Occipital lobe (tissue), 3 donors: ENCODE measurements at places on chromosomes 3 and 15.
A peak's percentile ranks its signal among the peaks of the same experiment; 100 is the strongest.

DNA sequence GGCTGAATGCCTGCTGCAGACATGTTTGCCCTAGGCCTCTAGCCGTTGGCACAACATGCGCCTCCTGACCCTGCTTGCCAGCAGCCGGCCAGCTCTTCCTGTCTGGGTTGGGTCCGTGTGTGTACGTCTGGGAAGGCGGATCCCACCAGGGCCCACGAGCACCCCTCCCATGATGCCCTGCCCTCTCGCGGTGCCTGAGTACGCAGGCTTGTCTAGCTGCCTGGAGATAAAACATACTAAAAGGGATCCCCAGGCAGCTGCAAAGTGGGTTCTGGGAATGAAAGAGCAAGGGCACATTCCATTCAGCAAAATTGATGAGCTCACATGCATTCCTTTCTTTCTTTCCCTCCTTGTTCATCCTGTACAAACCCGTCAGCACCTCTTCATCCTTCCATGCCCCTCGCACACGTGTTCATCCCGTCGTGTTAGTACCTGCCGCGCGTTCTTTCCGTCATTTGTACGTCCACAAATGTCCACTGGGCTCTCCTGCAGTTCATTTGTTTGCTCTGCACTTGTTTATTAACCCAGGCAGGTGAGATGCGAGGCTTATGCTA is 74.3 kb downstream of the FBLN2 start:
- no peak for DNase-seq

- no peak for DNase-seq
Measured at GRCh38 chr3:142337994-142338393, 109.8 kb downstream of the XRN1 start.

DNA sequence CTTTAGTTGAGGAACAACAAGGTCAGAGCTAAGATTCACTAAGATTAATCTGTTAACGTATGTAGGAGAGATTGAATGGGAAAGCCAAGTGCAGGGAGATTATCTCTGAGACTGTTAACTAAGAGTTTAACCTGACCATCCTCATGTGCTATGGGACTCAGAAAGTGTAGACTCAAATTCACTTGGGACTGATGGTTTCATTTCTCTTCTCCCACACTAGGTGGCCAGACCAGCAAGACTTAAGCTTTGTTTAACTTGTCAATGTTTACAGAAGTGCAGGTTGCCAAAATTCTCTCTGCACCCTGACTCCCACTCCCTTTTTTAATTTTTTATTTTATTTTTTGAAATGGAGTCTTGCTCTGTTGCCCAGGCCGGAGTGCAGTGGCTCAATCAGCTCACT is 6.3 kb upstream of the HEXA start:
- DNase-seq = no peak

DNA sequence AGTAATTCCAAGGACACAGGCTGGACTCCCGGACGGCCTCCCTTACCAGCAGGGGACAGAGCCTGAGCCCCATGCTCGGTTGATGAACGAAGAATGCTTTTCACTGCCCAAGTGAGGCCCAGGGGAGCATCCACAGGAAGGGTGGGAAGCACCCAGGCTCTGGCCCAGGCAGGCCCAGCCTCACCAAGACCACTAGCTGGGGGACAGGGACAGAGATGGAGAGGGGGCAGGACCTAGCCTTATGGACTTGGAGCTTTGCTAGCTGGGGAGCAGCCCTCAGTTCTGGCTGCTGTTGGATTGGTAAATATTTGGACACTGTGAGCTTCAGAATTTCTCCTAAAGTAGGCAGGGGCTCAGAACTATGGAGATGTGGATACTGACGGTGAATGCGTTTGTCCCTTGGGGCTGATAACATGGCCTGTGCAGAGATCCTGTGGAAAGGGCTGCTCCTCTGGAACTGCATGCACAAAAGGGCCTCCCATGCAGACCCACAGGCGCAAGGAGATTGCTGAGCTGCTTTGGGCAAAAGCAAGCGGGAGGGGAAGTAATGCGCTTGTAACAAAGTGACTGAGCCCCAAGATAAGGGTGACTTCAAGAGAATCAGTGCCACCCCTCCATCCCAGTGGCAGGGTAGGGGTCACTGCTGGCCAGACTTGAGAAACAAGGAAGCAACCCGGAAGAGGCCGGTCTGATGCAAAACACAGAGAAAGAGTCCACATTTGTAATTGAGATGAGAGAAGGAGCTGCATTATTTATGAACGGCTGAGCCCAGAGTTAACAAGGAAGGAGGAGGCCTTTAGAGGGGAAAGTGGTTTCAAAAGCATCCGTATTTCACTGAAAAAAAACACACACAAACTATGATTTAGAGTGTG is 70.1 kb upstream of the MEF2A start:
- no peak for DNase-seq

DNA sequence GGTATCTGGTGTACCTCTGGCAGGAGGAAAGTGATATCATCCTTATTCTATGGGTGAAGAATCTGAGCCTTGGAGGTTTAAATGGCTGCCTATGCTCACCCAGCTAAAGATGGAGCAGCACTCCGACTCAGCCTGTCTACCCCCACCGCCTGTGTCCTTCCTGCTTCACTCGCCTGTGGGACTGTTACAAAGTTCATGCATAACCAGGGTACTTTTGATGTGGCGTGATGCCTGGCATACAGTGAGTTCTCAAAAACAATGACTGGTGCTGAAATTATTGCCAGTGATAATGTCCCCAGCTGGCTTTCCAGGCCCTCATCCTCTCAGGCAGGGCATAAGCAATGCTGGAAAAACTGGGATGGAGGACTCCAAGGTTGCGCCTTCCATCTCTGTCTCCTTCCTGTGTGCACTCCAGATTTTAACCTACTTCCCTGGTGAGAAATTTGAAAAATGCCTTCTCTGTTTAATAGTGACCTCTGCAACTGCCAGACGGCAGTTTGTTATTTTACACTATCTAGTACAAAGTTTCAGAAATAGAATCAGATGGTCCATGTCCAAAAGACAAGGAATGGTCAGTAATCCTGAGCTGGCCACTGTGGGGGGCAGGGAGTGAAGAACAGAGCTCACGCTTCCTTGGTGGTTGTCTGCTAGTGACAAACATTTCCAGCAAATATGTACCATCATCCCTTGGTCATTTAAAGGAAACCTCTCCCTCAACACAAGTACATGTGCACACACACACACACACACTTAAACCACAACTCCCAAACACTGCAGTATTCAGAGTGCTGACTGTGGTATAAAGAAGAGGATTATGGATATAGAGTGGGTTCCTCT is 86.5 kb upstream of the NMNAT3 start:
- DNase-seq = no peak

DNA sequence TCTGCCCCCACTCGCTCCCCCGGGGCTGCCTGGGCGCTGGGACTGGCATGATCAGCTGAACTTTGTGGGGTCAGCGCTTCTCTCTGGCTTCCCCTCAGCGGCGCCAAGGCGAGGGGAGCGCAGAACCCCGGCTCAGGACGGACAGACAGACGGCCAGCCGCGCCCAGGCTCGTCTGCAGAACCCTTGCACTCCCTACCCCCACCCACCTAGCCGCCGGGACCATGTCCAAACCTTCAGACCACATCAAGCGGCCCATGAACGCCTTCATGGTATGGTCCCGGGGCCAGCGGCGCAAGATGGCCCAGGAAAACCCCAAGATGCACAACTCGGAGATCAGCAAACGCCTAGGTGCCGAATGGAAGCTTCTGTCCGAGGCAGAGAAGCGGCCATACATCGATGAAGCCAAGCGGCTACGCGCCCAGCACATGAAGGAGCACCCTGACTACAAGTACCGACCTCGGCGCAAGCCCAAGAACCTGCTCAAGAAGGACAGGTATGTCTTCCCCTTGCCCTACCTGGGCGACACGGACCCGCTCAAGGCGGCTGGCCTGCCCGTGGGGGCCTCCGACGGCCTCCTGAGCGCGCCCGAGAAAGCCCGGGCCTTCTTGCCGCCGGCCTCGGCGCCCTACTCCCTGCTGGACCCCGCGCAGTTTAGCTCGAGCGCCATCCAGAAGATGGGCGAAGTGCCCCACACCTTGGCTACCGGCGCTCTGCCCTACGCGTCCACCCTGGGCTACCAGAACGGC is 621 bp downstream of the SOX14 start:
- no peak for DNase-seq

GRCh38 chr3:113270786-113271185 is 59.4 kb downstream of the BOC start:
- DNase-seq = no peak

DNA sequence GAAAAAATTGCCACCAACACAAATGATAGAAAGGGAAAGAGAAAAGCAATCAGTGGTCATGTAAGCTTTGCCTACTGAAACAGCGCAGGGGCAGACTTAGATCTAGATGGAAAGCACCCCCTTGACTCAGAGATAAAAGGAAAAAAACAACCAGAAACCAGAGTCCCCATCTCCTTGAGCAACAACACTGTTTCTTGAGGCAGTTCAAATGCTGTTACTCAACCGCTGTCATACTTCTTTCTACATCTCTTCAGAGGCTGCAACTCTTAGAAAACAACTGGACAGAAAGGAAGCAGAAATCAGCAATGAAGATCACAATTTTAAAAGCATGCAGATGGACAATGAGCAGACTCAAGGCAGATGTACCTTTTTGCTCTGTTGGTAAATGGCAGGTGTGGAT is 36.5 kb downstream of the FSIP1 start:
- DNase-seq = no peak

GRCh38 chr3:4464576-4464975 is 2.5 kb downstream of the SUMF1 start:
- DNase-seq = no peak

DNA sequence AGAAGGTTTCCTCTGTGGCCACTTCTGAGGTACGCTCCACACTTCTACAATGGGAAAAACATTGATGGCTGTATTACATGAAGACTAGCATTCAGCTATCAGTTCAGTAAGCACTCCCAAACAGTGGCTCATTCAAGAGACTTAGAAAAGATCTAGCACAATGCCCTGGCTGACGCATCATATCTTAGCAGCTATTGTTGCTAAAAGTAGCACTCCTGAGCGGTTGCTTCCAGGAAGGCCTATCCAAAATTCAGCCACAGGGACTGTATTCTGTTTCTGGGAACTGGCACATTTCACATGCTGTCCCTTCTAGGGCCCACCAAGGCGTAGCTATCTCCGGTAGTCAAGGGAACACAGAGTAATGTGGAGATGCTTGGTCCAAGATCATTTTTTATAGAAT is 21.2 kb upstream of the SPRED1 start:
- peak; percentile 12 for DNase-seq

- no peak for DNase-seq
Measured at GRCh38 chr3:52269776-52270175, 8.7 kb downstream of the WDR82 start.

DNA sequence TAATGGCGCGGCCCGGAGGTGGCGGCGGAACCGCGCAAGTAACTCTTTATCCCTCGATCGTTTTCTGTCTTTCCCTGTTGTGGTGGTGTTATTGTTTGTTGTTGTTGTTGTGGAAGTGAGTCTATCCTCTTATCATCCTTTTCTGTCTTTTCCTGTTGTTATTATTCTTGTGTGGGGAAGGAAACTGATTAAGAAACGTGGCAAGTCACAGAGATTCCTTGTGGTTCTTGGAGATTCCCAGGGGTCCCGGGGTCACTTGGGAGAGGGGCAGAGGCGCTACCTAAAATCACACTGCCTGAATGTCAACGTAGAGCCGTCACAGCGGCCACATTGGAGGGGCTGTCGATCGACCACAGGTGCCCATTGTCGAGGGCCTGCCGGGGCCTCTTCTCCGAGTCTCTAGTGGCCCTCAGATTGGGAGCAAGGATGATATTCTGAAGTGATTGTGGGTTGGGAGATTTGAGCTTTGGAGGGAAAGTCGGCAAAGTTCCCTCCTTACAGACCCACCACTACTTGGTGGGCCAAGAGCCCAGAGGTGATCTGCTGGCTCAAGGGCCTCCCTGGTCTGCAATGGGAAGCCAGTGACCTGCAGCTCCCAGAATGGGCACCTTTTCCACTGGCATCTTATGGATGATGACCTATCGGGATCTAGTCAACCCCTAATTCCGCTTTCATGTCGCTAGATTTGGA is 790 bp downstream of the PARP14 start:
- no peak for DNase-seq

GRCh38 chr15:48361685-48362084 is 30.5 kb downstream of the DUT start:
- no peak for DNase-seq

- no peak for DNase-seq
Measured at GRCh38 chr3:113658107-113658506, 38.3 kb downstream of the USF3 start.

DNA sequence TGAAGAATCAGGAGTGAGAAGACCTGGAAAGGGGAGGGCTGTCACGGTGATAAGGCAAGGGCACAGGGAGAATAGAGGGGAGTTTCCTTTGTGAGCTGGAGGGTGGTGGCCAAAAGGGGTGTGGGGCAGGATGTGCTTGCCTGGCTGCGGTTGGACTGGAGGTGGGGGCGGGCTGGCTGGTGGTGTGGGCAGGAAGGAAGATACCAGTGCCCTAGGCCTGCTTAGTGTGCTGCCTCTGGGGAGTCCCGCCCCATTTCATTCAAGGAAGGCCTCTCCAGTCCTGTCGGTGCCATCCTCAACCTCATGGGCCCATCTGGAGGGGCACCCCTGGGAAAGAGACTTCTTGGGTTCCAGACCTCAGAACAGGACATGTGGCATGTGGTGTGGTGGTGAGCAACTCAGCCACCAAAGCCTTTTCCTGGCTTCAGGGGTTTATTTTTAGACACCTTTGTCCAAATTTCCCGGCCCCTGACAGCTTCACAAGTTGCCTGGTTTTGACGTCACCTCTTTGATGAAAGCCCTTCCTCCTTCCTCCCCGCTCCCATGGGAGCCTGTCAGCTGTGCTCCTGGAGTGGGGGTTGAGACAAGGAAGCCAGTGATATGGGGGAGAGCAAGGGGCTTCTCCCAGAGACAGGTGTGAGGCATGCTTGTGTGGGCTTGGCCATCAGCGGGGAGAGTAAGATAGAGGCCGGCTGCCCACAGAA is 15.6 kb downstream of the TEX264 start:
- DNase-seq = no peak

DNA sequence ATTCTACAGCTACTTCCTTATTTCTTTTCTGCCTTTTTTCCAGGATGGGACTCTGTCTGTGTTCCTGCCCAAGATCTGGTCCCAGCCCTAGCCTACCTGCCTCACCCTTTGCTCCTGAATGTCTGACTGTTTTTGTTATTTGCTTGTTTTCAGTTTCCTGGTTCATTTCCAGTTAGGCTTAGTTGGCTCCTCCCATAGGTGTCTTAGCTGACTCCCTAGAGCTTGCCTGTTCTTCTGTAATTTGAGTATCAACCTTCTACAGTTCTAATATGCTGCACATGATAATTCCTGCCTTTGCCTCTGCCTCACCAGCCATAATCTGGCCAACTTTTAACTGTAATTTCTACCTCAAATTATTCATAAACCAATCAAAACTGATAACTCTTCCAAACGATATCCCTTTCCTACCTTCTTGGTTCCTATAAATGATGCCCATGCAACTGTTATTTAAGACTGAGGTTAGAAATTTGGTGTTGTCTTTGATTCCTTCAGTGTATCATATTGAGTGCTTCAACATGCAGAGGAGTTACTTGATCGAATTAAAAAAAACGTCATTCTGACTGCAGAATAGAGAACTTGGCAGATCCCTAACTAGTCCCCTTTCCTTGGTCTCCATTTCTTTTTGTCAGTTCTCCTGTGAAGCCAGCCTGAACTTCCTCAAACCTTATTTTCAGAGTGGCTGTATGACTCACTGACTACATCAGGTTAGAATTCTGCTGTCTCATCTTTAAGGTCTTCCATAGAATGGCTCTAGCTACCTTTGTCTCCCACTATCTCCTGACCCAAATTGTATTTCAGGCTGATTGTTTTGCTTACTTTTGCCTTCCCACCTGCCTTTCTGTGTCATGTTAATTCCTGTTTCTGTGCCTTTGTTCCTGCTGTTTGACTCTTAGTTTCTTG is 8.4 kb downstream of the GOLM2 start:
- no peak for DNase-seq

GRCh38 chr3:155079468-155079745 is 712 bp upstream of the MME start:
- no peak for DNase-seq
